ENCODE measurements at places on chromosomes 7 and 10.

DNA sequence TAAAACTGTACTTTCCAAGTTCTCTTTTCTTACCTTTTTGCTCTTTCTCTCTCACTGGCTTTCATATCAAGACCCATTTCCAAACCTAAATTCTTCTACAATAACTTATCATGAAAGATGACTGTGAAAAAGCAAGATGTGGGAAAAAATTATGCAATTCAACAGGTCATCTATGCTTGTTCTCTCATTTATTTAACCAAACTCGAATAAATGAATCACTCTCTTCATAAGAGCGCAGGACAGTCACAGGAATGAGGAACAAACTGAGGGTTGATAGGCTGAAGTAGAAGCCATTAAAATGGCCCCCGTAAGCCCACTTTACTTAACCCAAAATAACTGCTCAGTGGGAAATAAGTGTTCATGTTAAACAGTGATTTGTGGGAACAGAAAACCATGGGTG, 1289.7 kb upstream of the SORCS1 start:
- no peak for DNase-seq

GRCh38 chr10:84310470-84310869, 17.9 kb upstream of the CCSER2 start:
- no peak for DNase-seq

DNA sequence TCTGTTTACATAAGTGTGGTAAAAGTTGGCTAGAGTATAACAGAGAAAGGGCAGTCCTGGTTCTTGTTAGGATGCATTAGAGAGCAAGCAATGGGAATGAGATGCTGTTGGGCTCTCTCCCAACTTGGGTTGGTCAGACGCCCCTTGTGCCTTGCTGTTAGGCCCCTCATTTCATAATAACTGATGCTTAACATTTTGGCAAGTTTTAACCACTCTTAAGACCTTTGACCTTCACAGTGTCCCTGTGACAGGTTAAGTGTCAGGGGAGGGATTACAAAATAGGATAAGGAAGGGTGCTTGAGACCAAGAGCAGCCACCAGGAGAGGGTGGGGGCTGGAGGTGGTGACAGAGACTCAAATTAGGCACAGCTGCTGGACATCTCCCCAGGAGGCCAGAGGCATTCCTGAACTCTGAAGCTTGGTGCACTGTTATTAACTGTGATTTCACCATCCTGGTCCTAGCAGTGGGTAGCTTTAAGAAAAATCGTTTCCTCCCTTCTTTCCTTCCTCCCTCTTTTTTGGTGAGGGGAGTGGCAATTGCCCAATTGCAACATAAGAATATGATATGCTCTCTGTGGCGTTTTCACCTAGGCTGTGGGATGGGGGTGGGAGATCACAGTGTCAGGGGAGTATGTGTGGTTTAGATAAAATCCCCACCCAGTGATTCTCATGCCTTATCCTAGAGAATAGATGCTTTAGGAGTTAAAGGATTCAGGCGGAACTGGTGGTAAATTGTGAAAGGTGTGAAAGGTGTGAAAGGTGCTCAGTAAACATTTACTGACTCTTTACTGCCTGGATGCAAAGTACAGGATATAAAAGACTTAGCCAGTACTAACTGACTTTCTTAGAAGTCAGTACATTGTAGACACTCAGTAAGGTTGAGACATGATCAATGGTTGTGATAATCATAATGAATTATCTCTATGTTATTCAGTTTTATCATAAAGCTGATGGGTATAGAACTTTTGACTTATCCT, 270.5 kb downstream of the BICC1 start:
- DNase-seq = no peak

DNA sequence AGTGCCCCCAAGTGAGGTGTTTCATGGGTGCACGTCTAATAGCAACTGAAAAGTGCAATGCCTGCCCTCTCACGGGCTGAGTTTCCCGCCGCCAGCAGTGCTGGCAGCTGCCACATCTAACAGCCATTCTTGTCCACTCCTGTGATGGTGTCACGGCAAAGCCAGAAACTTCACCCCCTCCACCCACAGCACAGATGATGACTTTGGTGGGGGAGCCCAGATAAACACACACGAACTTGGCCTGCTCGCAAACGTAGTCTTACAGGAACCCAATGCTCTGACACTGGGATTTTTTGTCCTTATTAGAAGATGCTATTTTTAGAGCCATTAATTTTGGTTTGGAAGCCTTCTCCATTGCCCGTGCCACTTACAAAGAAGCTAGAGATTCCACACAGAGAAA, 26.7 kb downstream of the CPXM2 start:
- DNase-seq = no peak

- no peak for DNase-seq
Measured at GRCh38 chr7:28779954-28780353, 178.2 kb downstream of the TRIL start.

DNA sequence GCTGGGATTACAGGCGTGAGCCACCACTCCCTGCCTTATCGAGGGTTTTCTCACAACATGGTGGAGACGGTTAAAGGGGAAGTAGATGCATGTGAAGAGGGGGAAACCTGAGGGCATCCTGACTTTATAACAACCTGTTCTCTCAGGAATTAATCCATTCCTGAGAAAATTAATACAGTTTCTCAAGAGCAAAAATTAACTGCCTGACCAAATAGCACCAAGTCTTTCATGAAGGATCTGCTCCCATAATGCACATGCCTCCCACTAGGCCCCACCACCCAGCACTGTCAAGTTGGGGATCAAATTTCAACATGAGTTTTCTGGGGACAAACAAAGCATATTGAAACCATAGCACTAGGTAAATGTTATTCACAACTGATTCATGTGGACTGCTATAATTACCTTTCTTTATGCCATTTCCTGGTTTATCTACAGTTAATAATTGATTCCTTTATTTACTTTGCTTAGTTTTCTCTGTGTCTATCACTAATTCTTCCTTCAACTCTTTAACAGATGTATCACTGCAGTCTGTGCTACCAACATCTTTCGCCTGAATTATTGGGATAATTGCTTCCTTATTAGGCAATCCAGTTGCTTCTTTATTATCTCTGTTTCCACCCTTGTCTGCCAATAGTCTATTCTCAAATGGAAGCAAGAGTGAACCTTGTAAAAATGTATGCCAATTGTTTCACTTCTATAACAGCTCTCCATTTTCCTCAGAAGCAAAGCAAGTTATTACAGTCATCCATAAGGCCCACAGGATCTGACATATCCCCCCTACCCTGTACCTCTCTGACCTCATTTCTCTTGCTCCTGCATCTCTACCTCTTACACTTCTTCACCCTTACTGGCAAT, 12.9 kb upstream of the MICU1 start:
- DNase-seq = no peak

- DNase-seq = no peak
Measured at GRCh38 chr7:149524394-149524793, 26.8 kb upstream of the ZNF746 start.

GRCh38 chr7:26451997-26452396, 160.3 kb downstream of the SNX10 start:
- DNase-seq = no peak

DNA sequence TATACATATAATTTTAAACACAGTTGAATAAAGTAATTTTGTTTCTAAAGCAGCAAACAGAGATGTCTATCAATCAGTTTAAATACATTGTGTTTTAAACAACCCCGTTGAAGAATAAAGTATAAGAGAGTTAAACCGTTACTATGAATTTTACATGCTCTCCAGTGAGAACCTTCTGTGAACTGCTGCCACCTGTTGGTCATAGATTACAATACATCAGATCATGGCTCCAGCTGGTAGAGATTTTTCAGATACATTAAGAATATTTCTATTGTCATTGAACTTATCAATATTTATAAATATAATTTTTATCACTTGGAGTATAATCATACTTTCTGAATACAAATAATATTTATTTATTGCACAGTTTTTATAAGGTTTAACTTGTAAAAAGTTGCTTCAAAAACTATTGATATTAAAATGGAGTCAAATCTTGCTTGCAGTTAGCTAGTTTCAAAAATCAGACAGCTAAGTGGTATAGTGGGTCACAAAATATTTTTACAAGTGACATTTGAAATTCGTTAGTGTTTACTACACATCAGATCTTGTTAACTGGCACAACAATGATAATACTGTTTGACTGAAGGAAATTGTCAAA, 561.2 kb upstream of the PHF14 start:
- no peak for DNase-seq

- no peak for DNase-seq
Measured at GRCh38 chr10:73923935-73924598, 13.1 kb downstream of the PLAU start.

DNA sequence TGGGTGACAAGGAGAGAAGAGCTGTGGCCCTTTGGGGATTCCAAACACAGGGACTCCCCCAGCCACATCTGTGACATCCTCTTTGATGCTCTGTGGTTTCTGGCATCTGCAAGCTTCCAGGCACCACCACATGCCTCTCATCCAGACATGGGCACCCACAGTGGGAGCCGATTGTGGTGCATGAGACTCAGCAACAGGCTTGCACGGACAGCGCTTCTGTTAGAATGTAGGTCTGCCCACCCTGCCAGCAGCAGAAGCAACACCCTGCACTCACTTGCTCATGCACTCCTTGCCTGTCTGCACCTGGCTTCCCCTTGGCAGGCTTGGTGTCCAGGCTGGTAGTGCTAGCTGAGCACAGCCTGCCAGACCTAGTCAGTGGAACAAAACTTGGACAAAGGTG, 735.0 kb upstream of the ZWINT start:
- no peak for DNase-seq

DNA sequence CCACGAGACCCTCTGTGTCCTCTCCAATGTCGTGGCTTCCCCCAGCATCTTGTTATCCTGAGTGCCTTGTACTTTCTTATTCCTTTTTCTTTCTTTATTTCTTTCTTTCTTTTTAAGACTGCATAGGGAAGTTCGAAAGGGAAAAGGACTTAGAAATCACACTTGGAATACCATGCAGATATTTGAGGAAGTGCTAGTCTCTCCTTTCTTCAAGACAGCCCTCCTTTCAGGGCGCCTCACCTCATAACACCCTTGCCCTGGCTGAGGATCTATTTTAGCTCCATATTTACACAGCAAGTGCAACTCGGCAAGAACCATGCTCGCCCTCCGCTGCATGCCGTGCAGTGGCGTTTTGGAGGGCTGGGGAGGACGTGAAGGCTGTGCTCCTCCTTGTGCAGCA, 232.3 kb upstream of the GLI3 start:
- DNase-seq = no peak

GRCh38 chr10:118106426-118106825, 59.7 kb upstream of the RAB11FIP2 start:
- no peak for DNase-seq

GRCh38 chr7:32648408-32649156, 153.3 kb downstream of the AVL9 start:
- DNase-seq = no peak

GRCh38 chr7:77465256-77465655, 49.1 kb upstream of the GSAP start:
- no peak for DNase-seq

GRCh38 chr7:30068117-30068516, 39.9 kb downstream of the PLEKHA8 start:
- DNase-seq = no peak

DNA sequence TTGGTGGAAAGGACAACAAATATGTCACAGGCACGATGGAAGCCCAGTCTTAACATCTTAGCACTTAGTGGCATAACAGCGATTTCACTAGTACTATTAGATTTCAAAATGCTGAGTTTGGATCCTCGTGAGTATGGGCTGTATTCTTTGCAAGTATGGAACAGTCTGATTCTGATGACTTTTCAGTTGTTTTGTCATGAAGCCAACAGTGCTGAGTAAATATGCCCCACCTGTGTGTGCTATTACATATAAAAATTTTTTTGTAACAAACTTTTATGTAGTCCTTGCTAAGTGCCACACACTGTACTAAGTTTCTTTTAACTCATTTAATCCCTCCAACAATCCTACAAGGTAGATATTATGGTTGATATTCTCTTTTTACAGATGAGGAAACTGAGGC, 30.8 kb downstream of the MTURN start:
- no peak for DNase-seq

GRCh38 chr7:43938892-43939482, 12.8 kb downstream of the UBE2D4 start:
- no peak for DNase-seq

GRCh38 chr7:152383341-152384234, 52.2 kb downstream of the KMT2C start:
- DNase-seq = no peak

- DNase-seq = no peak
Measured at GRCh38 chr10:4176500-4177281, 391.7 kb upstream of the KLF6 start.

DNA sequence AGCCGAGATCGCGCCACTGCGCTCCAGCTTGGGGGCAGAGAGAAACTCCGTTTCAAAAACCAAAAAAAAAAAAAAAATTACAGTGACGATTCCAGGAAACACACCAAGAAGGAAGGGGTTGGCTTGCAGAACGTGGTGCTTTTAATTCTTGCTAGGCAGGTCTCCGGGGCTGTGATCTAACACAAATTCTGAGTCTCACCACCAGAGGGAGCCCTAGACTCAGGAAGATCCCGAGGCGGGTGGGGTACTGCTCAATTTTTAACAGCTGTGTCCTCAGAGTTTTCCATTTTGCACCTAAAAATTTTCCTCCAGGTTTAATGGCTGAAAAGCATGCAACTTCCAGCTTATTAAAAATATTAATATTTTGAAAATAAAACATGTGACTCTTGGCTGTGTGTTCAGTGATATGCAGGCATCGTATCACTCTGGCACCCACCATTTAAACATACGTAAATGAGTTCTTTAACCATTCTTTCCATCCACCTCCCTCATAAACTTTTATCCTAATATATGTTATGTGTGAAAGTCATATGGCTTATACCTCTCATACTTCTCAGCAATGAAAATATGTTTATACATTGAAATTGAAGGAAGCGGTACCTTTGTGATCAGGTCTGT, 26.5 kb upstream of the NUB1 start:
- no peak for DNase-seq

- DNase-seq = no peak
Measured at GRCh38 chr7:23955600-23956149, 245.7 kb downstream of the STK31 start.

DNA sequence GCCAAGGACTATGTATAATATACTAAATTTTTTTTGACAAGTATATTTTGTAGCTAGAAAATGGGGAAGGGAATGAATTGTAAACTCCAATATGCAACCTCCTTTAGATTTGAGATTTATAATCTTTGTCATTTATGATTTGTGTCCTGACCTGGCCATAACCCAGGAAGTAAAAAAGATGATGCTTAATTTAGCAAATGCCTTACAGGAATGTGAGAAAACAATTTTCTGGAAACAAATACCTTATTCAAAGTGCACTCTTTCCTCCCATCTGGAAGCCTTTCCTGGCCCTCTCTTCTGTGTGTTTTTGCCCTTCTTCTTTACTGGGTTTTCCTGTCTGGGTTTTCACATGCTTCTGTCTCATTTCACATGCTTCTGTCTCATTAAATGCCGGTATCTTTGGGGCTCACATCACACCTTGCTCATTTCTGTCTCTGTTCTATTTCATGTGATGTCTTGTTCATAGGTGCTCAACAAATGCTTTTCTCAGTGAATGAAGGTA, 149.2 kb downstream of the RAPGEF5 start:
- no peak for DNase-seq

- DNase-seq = no peak
Measured at GRCh38 chr10:32964270-32964669, 6.2 kb upstream of the ITGB1 start.

- DNase-seq = no peak
Measured at GRCh38 chr10:88232029-88232895, 350.9 kb downstream of the RNLS start.

- DNase-seq = no peak
Measured at GRCh38 chr10:62626079-62626478, 178.4 kb upstream of the ADO start.
